Mucosa of gallbladder (tissue), 1 donor: ENCODE measurements at places on chromosomes 16 and 17. TPM values are rescaled to one million over a fixed set of nuclear protein-coding genes. Genes with fewer than 3 reads are reported as not detected.

Gene TRAPPC2L
- total RNA-seq: 53.8 TPM

Gene SDF2
- total RNA-seq: 73.4 TPM

Gene DNAI2
- total RNA-seq: 0.32 TPM

Gene CETP
- 0.26 TPM for total RNA-seq

Gene ITPRIPL2
- total RNA-seq: 37.5 TPM
